ENCODE measurements at places on chromosomes 6 and 20. TPM values are rescaled to one million over a fixed set of nuclear protein-coding genes. Genes with fewer than 3 reads are reported as not detected.

DNA sequence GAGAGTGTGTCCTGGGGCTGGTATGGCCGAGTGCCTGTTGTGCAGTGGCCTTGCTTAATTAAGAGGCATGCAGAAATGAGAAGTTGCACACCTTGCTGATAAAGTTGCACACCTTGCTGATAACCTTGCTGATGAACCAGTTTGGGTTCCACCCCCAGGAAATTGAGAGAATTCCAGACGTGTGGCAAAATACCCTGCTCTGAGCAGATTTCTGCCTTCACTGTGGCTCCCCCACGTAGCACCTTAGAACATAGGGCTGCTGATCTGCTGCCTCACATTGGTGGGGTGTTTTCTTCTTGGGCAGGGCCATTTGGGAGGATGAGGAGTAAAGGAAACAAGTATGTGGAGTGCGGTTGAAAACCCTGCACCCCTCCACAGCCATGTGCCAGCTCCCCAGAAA lies 22.5 kb upstream of the ADRM1 start:
- H3K27ac ChIP-seq = no peak overlapping the region
- no peak for DNase-seq
- no peaks in the 10 kb centered on the region for H3K4me1 ChIP-seq
- no peak overlapping the region for H3K4me3 ChIP-seq
- H3K36me3 ChIP-seq = peaks cover 77% of the 10 kb centered on the region

- no peaks in the 10 kb centered on the region for H3K4me1 ChIP-seq
- DNase-seq = no peak
- no peak overlapping the region for H3K4me3 ChIP-seq
- no peak overlapping the region for H3K27ac ChIP-seq
Observed at GRCh38 chr20:31488115-31488514, 13.0 kb downstream of the REM1 start.

DNA sequence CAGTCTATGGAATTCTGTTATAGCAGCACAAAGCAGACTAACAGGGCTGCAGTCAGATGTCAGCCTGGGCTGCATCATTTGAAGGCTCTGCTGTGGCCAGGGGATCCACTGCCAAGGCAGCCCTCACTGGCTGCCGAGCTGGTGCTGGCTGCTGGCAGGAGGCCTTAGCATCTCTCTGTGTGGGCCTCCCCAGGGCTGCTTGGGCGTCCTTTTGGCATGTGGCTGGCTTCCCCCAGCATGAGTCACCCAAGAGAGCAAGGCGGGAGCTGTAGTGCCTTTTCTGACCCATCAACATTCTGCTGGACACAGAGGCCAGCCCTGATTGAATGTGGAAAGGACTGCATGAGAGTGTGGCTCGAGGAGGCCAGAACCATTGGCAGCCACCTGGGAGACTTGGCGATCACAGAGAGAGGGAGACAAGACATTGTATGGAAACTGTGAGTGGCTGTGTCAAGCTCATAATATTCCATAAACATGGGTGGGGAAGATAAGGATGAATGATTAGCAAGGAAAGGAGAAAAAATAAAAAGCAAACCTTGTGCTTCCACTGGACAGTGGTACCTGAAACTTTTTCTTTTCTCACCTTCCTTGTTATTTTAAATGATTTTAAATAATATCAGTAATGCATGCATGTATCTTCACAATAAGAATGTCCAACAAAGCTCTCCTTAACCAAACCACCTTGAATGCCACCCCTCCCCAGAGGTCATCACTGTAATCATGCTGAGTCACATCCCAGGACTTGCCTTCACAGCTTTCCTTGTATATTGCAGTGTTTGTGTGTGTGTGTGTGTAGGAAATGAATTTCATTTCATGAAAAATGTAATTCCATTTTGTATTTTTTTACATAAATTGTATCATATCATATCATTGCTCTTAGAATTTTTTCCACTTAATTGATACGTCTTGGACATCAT lies 55.0 kb upstream of the VSX1 start:
- no peaks in the 10 kb centered on the region for H3K4me1 ChIP-seq
- H3K27me3 ChIP-seq = no peaks in the 10 kb centered on the region
- no peaks in the 10 kb centered on the region for H3K36me3 ChIP-seq
- no peak for DNase-seq
- no peak overlapping the region for H3K4me3 ChIP-seq

ZSWIM3 gene
- total RNA-seq = 2.5 TPM

RSPO3 gene
- total RNA-seq = 2.1 TPM

Data from Peyer's patch (tissue), 4 donors.